ENCODE measurements at places on chromosomes 5 and 9.

DNA sequence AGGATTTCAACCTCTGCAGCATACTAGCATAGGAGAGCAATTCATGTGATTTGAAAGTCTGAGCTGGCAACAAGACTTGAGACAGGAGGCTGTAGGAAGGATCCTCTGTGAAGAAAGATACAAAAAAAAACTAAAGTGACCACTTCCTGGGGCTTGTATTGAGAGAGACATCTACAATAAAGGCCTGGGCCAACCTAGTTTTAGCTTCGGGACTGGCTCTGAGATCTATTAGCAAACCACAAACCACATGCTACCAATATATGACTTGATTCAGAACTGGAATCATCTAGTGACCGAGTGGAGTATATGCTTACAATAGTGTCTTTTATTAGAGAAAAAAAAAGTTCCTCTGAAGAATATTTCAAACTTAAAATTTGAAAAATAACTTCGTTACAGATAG lies 1448.9 kb upstream of the CDH6 start:
- no peak for DNase-seq

DNA sequence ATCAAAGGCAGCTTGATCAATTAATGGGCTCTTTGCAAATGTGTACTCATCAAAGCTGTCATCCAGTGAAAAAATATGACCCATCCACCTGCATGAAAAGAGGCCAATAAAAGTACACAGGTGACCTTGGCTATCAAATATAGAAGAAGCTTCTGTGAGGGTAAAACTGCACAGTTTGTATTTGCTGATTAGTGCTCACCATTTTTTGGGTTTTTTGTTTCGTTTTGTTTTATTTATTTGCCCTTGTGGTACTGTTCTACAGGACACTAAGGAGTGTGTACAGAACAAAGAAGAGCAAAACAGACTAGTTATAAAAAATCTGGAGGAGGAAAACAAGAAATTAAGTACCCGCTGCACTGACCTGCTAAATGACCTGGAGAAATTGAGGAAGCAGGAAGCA lies 101.3 kb downstream of the CNTLN start:
- no peak for DNase-seq

DNA sequence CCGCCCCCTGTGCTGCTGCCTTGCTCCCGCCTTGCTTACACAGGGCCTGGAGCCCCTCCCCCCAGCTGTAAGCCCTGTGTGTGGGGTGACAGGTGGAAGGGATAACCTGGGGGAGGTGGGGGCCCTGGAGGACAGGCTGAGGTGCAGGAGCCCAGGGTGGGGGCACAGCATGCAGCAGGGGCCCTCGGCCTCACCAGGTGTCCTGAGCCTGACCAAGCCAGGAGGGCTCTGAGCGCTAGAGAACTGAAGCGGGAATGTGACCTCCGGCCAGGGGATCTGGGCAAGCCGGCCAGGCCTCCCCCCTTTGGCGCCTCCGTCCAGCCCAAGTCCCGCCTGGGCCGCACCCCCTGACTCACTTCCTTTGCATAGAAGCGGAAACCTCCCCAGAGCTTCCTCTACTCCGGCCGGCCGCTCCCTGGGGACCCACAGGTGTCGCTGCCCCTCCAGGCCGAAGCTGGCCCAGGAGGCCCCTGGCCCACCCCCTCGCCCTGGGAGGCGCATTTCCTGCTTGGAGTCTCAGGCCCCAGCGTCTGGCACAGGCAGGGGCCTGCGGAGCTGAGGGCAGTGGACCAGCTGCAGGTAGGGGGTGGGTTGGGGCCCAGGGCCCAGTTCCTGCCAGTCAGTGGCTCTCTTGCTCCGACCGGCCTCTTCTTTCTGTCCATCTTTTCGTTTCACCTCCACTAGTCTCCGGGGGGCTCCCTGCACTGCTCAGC lies at the start of gene TOR4A:
Gene TOR4A, plus strand, starts transcription at position 398 of the 713 bp plus-strand sequence. CDS start 964 bp downstream, outside the sequence.
- DNase-seq = peak; percentile 71

- no peak for DNase-seq
Measured at GRCh38 chr5:2530609-2531008, 220.9 kb downstream of the IRX2 start.

GRCh38 chr5:148147415-148147814 lies 20.9 kb upstream of the SPINK14 start:
- DNase-seq = no peak

DNA sequence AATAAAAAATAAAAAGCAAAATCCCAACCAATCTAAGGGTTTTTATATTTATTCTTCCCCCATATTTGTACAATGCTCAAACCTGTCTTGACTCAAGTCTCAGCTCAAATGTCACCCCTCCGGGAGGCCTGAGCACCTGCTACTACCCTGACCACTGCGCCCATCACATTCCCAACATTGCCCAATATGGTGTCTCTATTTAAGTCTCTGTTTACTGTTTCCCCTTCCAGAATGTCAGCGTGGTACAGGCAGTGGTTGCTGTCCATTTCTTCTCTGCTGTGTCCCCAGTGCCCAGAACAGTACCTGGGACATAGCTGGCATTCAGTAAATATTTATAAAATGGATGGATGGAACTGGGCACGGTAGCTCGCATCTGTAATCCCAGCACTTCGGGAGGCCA lies 47.3 kb upstream of the PRRC2B start:
- DNase-seq = no peak

GRCh38 chr9:18457510-18457909 lies 16.4 kb upstream of the ADAMTSL1 start:
- DNase-seq = no peak

DNA sequence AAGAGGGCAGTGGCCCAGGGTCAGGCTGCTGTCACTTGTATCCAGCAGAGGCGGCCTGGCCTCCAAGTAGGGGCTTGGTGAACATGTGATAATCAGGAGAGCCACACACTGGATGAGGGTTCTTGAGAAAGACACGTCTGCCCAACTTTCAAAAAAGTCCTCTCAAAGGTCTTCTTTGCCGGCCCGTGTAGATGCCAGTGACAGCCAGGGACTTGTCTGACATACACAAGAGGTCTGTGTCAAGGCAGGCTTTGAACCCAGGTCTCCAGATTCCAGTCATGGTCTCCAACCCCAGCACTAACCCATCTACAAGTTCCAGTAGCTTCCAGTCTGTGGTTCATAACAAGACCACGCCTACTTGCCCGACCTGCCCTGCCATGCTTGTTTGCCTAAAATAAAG lies 7.9 kb upstream of the AMBP start:
- no peak for DNase-seq

GRCh38 chr5:139696894-139697658 lies 48.9 kb downstream of the CXXC5 start:
- DNase-seq = peak; percentile 95

DNA sequence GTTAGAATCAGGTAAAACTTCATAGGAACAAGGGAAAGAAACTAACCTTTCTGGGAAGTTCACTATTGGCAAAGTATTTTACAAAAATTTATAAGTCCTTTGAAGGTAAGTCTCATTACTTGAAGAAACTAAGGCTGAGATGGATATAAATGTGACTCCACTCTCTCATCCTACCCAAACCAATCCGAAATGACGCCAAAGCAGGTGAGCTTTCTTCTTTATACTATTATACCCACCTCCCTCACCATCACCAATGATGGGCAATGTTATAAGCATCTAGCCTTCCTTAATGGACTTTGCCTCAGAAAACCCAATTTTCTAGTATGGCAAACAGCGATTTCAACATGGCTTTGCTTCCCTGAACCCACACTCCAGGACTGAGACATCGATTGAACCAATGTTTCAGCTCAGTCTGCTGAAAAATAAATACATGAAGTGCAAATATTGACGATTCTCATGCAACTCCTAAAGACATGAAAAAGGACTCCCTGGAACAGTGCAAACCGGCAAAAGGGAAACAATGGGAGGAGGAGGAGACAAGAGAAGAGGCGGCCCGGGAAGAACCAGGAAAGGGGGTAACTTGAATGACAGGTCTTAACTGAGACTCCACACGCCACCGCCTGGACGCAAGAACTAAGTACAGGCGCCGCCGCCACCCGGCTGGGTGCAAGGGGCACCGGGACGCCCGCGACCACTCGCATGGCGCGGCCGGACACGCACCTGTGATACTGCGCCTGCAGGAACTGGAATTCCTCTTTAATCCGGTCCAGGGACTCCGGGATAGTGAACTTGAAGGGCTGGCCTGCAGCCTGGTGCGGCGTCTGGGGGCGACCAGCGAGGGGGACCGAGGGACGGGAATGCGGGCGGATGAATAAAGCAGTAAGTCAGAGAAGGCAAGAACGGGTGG lies 2.5 kb downstream of the TLE1 start:
- DNase-seq = peak; percentile 88

GRCh38 chr9:13450723-13451122 lies 171.2 kb upstream of the MPDZ start:
- no peak for DNase-seq

- no peak for DNase-seq
Measured at GRCh38 chr5:50715001-50715400, 48.6 kb downstream of the PARP8 start.

DNA sequence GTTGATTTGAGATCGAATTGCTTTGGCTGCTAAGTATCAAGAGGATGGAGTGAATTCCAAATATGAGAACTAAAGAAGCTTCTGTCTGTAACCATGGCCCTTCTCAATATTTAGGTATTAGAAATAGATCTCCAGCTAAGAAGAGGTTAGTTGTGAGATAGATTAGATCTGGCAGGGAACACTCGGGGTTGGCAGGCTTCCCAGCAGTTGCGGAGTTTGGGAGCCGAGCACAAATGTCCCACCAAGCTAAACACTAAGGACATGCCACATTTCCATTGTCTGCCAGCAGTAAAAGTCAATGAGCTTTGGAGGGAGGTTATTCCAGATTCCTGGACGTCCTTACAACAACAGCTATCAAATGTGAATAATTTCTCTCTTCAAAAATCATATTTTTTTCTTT lies 85.8 kb downstream of the TAF11L14 start:
- DNase-seq = peak; percentile 50

- no peak for DNase-seq
Measured at GRCh38 chr9:80504601-80505230, 933.0 kb downstream of the TLE4 start.

DNA sequence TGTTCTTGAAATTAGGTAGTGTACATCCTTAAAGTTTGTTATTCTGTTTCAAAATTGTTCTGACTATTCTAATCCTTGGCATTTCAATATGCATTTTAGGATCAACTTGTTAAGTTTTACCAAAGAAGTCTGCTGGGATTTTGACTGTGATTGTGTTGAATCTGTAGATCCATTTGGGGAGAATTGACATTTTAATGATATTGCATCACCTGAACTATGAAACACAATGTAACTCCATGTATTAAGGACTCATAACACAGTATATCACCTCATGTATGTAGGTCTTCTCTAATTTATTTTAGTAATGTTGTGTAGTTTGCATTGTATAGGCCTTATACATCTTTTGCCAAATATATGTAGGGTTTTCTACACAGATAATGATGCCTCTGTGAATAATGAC lies 77.8 kb downstream of the RALGPS1 start:
- no peak for DNase-seq

GRCh38 chr9:121686930-121687541 lies 35.6 kb downstream of the DAB2IP start:
- peak; percentile 69 for DNase-seq

- DNase-seq = no peak
Measured at GRCh38 chr9:17614250-17614649, 35.4 kb downstream of the SH3GL2 start.

DNA sequence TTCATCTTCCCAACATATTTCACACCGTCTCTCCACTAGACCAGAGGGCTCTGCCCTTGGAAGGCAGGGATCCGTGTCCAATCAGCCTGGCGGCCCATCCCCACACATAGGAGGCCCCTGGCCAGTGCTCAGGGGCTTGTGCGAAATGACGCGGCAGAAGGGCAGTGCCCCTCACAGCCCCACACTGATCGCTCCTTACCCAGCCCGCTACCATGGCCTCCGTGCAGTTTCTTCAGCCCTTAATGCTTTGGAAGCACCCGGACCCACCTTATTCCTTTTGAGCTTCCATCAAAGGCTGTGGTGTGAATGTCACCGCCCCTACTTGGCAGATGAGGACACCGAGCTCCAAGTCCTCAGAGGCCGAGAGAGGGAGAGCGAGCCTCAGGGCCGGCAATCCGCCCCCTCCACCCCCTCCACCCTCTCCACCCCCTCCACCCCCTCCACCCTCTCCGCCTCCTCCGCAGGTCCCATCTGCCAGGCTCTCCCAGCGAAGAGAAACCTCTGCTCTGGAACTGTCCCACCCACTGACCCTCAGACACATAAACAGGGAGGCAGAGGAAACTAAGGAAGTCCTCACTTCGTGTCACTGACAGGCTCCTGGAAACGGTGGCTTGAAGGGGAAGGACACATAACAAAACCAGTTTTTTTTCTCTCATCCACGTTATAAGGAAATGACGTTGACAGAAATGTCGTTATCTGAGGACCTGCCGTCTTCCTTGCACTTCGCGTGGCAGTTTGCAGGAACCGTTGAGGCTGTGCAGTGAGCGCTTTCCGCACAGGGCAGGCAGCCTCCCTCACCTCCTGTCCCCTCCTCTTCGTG lies 13.9 kb downstream of the QSOX2 start:
- DNase-seq = no peak

- no peak for DNase-seq
Measured at GRCh38 chr9:35743452-35743851, 5.6 kb downstream of the GBA2 start.

DNA sequence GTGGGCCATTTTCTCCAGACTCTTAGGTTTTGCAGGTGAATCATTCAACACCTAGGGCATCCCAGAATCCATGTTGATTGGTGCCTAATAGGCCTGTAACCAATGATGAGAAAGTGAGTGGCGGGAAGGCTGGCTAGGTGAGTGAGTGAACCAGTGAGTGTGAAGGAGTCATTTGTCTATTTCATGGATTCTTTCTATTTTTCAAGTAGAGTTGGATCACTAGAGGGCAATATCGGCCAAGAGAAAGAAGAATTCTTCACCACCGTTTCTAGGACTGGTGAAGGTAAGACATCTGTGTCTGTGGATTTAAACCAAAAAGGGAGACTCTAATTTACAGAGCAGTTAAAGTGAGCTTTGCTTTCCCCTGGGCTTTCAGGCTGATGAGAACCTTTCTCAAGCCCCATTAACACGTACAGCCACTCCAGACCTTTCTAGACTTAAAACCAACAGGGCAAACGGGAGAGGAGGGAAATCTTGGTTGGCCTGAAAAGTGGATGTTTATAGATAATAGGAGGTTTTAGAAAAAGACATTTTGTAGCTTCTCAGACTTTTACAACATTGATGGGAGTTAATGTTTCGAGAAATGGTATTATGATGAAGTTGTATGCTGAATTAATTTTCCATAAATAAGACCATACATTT lies 114.3 kb upstream of the IL12B start:
- no peak for DNase-seq

DNA sequence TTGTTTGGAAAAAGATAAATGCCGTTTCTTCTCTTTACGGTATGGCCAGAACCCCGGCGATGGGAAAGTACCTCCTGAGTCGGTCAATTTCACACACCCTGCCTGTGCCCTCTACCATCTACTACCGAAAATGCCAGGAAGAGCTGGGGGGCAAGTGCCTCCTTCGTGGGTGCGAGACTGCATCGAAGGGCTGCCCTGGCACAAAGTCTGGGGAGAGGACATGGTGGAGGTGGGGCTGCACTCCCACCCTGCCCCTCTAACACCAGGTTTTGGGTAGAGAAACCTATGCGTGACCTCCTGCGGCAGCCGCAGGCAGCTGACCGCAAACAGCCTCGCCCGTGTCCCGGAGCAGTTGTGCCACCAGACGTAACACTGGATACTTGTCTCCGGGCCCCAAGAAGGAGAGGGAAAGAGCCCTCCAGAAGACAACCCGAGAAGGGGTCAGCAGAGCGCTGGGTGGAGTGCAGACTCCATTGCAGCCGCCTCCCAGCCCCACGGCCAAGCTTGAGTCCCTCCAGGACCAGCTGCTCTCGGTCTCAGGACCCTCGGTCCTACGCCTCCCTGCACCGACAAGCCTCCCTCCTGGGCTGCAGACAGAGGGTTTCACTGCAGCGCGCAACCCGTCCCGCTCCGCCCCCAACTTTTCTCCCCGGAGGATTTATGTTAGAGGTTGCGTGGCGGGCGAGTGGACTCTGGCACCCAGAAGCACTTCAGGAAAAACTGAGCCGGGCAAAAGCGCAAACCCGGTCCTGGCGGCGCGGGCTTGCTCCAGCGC lies 823 bp upstream of the PRDM6 start:
- peak; percentile 63 for DNase-seq
